ENCODE measurements at places on chromosomes 6 and 20.

DNA sequence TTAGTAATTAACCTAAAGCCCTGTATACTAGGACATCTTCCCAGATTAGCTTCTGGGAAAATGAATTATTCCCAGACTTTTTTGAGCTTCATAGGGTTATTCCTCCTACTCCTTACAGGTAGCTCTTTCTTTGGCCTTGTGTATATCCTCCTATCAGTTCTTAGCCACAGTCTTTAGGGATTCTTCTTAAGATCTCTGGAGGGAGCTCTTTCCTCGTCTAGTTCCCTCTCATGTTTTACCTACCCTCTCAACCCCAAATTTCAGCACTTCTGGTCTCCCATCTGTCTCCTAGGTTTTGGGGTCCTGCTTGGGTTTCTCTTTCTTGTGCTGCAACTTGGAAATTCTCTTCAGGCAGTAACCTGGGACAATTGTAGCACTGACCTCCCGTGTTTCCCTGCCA, 46.4 kb upstream of the SLC35B3 start:
- peak; percentile 64 for DNase-seq

DNA sequence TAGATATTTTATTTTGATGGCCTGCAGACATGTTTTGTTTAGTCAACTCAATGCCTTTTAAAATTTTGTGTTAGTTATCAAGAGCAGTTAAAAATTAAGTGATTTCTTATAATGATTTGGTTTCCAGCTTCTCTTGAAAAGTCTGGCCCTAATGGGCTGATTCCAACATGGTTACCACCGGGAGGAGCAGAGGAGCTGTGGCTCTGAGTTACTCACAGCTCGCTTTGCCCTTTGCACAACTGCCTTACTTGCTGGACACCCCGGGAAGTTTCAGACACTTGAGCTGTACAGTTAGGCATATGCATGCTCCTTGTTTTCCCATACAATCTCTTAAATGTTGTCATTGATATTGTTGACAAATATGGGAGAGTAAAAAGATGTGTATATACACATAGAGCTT, 173.1 kb upstream of the MMS22L start:
- DNase-seq = no peak

DNA sequence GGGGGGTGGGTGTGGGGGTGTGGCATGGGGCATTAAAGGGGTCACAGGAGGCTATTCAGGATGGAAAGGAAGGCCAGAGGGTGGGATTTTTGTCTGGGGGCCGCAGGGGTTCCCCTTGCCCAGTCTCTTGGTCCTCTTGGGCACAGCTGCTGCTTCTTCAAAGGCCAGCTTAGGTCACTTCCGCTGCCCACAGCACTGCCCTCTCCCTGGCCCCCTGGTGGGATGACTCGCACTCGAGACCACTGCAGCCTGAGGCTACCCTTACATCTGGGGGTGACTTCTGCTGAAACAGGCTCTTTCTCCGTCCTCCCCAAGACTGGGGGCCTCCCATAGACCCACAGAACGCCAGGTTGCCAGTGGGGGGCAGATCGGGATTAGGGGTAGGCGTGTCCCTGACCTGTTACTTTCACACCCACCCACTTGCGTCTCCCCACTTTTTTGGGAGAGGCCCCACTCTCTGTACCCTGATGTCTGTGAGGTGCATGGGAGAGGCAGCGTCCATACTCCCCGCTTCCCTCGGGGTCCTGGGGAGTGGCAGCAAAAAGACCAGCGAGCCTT, 1.3 kb downstream of the LKAAEAR1 start:
- no peak for DNase-seq

DNA sequence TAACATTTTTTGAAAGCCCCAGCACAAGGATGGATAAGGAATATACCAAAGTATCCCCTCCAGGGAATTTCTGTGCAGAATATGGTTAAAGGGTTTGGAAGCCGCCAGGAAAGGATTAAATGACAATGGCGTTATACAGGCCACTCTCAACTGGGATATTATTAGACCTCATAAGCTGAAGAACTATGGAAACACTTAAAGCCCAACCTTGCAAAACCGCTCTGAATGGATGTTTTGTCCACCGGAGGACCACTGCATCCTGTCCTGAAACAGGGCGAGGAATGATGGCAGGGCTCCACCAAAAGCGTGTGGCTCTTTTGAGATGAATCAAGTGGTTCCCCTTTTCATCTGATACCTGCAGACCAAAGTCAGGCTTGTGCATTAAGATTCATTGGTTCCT, 32.4 kb downstream of the NFATC2 start:
- no peak for DNase-seq

DNA sequence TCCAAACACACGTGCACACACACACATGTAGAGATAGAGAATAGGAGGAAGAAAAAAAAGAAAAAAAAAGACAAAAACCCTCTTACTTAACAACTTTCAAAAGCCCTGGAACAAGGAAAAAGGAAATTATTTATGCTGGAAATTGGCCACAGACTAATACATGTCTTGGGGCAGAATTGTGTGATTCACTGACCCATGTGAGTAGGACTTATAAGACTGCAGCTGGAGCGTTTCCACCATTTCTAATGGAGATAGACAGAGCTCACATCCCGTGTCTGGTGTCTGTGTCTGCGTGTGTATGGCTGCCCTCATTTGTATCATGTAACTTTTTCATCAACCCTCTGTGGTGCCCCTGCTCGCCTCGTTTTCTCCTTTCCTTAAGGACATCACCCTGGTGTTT, 99.8 kb upstream of the PDE10A start:
- no peak for DNase-seq

DNA sequence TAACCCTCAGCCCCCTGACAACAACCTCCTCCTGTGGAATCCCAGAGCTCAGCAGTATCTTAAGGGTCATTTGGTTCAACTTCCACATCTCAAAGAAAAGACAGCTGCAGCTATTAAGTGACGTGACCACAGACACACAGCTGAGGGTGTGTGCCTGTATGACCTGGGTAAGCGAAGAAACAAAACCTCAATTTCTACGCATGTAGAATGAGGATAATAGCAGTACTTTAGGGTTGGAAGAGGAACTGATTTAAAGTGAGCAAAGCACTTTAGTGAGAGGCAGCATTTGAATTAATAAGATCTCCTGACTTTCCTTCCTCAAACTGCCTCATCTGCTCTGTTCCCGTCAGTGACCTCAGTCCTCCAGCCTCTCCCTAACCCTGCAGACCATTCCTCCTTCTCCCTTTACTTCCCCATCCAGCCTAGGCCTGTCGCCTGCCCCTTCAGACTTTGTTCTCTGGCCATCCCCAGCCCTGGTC, 6.8 kb upstream of the ARMC2 start:
- DNase-seq = no peak

DNA sequence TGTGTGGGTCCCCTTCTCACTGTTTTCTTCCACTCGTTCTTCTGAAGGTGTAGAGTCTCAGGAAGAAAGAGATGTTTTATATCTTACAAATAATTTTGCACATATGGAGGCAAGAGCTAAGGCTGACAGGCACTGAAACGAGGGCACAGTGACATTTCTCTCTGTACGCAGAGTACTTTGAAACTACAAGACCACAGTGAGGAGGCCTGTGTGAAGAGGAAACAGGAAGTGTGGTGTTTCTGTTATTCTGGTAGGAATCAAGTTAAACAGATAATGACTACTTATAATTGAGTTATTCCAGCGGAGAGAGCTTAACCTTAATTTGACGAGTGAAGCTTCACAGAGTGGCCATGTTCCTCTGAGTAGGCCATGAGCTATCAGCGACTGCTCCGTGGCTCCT, 4.8 kb downstream of the CDH4 start:
- no peak for DNase-seq

GRCh38 chr6:41677124-41677921, 39.1 kb downstream of the MDFI start:
- DNase-seq = no peak

GRCh38 chr6:9984607-9985006, 430.3 kb downstream of the TFAP2A start:
- no peak for DNase-seq

DNA sequence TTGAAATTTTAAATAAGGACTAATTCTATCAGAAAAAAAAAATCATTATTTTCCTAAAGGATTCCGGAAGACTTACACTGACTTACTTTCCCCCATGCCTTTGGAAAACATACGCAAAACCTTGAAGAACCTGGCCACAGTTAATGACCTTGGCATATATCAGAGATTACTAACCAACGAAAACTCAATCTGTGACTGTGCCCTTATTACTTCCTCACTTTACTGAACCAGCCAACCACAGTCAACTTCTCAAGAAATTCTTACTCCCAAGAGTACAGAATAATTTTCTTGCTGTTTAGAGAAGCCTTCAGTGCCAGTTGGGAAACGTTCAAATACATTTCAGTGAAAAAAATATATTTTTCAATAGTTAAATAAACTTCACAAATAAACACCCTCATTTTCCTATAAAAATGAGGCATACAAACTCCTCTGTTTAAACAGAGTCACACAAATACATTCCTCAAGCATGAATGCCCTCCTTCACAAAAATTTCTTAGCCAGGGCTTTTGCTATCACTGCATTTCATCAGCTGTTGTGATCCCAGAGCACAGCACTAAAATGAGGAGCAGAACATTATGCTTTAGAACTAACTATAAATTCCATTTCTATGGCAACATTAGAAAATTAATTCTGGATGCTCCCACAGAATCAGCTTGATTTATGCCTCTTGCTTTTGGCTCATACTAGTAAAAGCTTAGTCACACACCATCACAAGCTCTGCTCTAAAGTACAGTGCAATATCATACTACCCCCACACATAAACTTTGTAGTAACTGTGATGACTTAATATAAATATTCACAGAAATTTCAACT, 117.6 kb downstream of the DST start:
- DNase-seq = no peak

DNA sequence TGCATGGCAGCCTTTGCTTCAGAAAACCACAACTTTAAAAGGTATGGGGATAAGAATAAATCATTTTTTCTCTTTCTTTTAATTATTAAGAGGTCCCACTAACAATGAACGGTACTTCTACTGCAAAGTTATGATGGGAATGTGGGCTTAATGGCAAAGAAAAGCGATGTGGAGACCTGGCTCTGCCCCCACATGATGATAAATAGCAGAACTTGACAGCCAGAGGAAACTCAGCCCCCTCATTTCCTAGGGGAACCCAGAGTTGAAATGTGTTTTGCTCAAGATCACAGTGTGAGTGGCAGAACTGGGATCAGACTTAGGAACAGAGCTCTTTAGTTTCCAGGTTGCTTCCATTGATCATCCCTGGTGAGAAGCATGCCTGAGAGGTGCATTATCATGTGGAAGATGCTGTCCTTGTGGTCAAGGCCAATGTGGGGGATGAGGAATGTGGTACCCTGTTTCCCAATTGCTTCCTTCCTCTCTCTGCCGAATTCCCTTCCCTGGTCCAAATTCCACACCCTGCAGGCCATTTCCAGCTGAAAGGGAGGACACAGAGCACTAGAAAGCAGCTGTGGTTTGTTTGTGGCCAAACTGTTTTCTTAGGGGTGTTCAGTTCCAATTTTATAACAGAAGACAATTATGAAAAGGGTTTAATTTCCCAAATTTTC, 66.0 kb downstream of the BACH2 start:
- no peak for DNase-seq

GRCh38 chr6:40640599-40641227, 53.5 kb upstream of the LRFN2 start:
- no peak for DNase-seq

DNA sequence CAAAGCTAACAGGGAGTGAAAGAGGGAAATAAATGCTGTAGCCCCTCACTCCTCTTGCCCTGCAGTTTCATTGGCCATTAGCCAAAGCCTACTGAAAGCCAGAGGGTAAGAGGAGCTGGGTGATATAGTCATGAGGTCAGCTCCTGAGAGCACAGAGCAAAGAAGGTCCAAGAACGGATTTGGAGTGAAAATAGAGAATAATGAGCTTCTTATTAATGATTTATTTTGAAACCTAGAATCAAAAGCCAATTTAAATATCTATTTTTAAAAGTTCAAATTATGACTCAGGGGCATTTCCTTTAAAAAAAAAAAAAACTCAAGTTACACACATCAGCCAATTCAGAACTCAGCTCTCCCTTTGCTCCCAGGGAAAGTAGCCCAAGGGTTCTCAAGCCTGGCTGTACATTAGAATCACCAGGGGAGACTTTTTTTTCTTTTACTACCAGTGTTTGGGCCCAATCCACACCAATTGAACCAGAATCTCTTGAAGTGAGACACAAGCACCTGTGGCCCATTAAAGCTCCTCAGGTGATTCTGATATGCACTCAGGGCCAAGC, 79.1 kb downstream of the SNAP25 start:
- no peak for DNase-seq

DNA sequence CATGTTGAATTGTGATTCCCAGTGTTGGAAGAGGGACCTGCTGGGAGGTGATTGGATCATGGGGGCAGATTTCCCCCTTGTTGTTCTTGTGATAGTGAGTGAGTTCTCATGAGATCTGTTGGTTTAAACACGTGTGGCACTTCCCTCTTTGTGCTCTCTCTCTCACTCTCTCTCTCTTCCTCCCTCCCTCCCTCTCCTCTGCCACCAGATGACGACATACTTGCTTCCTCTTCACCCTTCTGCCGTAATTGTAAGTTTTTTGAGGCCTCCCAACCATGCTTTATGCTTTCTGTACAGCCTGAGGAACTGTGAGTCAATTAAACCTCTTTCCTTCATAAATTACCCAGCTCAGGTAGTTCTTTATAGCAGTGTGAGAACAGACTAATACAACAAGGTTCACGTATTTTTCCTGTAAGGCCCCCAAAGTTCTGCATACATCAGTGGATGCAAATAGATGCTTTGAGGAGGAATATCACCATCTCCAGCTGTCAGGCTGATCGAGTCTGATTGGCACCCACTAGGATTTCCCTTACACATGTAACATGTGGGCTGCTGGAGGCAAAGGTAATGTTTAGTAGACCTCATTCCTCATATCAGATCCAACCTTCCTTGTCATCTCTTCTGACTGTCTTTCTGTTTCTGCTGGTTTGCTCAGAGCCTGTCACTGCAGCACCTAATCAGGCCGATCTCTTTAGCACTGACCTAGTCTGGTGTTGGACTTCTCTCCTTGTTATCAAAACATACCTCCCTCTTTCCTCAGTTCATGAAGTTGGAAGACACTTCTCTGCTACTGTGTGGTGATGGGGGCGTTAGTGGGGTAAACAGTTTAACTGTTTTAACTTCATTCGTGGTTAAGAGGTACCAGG, 54.3 kb upstream of the BACH2 start:
- peak; percentile 96 for DNase-seq

DNA sequence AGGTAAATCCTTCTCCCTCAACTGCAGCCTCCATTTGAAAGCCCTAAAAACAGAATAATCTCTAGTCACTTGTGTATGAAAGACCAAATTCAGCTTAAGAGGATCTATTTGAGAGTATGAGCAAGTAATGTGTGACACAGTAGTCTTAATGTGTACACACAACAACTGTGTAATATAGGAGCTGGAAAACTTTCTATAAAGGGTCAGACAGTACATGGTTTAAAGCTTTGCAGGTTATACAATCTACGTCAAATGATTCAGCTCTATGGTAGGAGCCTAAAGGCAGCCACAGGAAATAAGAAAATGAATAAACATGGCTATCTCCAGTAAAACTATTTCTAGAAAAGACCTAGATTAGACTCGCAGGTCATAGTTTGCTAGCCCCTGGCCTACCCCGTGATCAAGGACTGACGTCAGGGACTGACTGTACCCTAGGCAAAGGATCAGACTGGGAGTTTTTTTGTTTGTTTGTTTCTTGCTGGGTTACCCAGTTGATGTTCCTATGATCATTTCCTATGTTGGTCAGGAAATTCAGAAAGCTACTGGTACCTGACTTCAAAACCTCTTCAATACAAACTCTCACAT, 39.7 kb downstream of the BTBD9 start:
- no peak for DNase-seq

Measured in AML-193 (cell line).